Foreskin fibroblast (primary cell): ENCODE measurements at places on chromosomes 2 and 18.
A peak's percentile ranks its signal among the peaks of the same experiment; 100 is the strongest.

- peak; percentile 19 for DNase-seq
These were observed 88.8 kb upstream of the ASB18 start for GRCh38 chr2:236352761-236353593.

GRCh38 chr18:63259567-63260379 lies 59.8 kb downstream of the BCL2 start:
- DNase-seq, result no peak

- no peak for DNase-seq
These were observed 61.0 kb downstream of the MAP3K20 start for GRCh38 chr2:173136599-173136998.

DNA sequence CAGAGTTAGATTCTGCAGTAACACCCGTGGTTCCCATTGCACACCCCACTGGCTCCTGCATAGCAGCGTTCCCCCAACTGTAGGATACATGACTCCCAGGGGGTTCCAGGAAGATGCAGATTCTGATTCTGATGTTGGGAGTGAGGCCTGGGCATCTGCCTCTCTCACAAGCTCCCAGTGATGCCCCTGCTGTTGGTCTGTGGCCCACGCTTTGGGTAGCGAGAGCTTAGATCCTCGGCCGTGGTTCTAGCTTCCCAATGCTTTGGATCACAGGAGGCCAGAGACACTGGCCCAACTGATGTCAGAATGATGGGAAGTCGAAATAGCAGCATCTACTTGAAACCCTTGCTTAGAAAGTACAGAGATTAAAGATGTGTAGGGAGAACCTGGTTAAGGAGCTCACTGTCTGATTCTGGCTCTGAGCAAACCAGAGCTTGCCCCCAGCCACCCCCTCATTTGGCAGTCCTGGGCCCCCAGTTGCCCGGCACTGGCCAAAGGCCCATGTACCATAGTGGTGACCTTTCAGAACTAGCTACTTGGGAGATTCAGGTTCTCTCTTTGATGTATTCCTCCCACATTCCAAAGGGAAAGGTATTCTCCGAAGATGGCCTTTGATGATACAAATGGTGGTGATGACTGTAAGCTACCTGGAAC lies 197.5 kb downstream of the FAM210A start:
- DNase-seq, result no peak

DNA sequence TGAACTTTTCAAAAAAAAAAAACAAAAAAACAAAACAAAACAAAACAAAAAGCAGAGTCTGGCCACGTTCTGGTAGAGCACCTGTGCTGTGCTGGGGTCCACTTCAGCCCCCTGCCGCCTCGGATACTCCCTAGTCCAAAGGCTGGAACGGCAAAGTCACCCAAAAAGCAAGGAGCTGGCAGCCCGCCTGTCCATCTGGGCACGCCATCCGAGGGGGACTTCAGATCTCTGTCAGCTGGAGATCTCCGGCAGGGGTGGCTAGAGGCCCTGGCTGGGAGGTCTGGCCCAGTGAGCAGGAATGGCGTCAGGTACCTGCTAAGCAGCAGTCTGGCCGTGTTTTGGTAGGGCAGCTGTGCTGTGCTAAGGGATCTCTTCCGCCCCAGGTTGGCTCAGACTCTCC lies 152.3 kb upstream of the ZNF516 start:
- no peak for DNase-seq

DNA sequence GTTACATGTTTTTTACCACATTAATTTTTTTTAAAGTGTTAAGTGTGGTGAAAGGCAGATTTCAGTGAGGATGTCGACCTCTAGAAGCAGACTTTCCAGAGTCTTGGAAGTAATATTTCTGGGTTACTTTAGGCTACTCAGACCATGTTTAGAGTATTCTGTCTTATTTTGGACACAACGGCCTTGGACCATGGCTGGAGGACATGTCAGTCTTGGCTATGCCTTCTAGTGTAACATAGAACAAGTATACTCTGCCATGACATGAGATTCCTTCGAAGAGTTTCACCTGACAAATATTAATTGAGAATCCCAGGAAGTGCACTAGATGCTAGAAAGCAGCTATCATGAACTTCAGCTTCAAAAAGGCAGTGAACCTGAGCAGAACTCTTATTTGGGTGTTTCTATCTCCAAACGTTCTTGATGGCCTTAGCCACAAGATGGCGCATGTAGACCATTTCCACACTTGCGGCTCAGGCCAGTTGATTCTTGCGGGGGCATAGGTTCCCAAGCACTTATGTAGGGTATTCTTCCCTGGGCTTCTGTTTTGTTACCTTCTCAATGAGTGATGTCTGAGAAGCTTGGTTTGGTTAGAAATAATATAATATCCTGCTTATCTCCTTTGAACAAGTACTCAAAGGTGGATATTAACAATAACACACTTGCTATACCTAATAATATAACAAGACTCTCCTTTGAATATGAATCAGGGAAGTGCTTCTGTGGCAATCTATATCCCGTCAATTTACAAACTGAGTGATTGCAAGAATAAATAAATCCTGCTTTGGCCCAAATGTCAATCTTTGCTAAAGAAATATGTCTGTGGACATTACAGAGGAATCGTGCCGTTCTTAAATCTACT lies 62.0 kb downstream of the CACNB4 start:
- peak; percentile 45 for DNase-seq

- no peak for DNase-seq
These were observed 195.6 kb downstream of the CLIP4 start for GRCh38 chr2:29310650-29311348.

DNA sequence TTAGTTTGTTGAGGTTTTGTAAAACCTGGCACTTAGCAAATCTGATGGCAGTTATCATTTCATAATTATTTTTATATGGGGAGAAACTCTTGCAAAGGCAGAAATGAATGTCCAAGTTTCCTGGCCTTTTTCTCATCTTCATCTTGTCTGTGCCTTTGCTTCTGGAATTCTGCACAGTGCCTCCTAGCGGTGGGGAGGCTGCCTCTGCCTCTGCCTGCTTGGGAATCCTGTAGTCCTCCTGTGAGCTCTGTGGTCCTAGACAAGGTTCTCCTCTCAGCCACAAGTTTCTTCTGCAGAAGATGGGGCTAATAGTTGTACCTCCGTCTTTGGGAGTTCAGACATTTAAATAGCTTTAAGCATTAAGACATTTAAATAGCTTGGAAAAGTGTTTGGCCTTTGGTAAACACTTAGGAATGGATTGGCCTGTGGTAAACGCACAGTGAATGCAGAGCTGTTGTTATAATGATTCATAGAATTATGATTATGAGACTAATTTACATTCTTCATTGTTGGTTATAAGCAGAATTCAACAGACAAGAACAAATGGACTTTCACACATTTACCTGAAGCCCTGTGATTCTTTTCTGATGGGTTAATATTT lies 101.2 kb downstream of the ZNF236 start:
- peak; percentile 21 for DNase-seq

- no peak for DNase-seq
These were observed 888.8 kb downstream of the CNTNAP5 start for GRCh38 chr2:124913868-124914267.

GRCh38 chr2:236503100-236503499 lies 66.5 kb upstream of the ACKR3 start:
- DNase-seq, result no peak

- no peak for DNase-seq
These were observed 2.6 kb upstream of the PDCD1 start for GRCh38 chr2:241861264-241861663.

DNA sequence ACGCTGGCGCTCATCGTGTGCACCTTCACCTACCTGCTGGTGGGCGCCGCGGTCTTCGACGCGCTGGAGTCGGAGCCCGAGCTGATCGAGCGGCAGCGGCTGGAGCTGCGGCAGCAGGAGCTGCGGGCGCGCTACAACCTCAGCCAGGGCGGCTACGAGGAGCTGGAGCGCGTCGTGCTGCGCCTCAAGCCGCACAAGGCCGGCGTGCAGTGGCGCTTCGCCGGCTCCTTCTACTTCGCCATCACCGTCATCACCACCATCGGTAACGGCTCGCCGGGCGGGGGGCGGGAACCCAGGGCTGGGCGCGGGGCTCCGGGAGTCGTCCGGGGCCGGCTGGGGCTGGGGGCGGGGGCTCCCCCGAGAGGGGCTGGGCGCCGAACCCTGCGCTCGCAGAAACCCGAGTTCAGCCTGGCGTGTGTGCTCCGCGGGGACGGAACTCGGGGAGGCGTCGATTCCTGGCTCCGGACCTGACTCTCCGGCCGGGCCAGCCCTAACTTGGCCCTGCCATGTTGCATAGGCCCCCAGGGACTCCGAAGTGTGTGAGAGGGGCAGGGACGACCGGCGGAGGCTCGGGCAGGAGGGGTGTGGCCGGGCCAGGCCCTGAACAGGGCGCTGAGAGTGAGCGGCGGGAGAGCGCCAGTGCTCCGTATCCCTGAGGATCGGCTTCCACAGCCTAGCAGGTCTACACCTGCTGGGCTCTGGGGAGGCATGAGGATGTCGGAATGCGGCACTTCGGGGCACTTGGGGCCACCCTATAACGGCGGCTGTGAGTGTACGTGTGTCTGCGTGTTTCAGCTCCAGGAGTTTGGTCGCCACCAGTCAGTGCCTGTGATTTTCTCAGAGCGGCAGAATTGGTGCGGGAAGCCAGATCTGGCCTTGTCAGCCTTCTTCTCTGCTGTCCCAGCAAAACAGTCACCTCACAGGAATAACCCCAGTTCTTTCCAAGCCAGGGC lies 651 bp downstream of the KCNK3 start:
- DNase-seq, result peak; percentile 56

- no peak for DNase-seq
These were observed 275.3 kb upstream of the NCKAP5 start for GRCh38 chr2:133843551-133843950.

DNA sequence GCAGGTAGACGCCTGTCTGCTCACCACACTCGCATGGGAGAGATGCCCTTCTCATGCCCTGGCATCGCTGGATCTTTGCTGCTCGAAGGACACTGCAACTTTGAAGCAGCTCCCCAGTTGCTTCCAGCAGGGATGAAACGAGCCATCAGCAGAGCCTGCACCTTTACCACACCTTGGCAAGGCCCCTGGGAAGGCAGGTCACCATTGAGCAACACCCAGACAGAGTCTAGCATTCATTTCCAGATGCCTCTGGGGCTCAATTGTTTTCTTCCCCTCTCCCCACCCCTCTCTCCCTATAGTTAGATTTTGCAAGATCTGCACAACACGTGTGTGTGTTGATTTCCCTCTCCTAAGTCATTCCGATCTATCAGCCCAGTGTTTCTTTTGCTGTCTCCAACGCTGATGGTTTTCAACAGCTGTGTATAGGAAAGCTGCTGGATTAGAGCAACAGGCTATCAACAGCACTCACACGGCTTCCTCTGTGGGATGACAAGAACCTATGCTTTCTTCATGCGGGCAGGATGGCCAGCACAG lies 25.6 kb upstream of the INHBB start:
- no peak for DNase-seq

DNA sequence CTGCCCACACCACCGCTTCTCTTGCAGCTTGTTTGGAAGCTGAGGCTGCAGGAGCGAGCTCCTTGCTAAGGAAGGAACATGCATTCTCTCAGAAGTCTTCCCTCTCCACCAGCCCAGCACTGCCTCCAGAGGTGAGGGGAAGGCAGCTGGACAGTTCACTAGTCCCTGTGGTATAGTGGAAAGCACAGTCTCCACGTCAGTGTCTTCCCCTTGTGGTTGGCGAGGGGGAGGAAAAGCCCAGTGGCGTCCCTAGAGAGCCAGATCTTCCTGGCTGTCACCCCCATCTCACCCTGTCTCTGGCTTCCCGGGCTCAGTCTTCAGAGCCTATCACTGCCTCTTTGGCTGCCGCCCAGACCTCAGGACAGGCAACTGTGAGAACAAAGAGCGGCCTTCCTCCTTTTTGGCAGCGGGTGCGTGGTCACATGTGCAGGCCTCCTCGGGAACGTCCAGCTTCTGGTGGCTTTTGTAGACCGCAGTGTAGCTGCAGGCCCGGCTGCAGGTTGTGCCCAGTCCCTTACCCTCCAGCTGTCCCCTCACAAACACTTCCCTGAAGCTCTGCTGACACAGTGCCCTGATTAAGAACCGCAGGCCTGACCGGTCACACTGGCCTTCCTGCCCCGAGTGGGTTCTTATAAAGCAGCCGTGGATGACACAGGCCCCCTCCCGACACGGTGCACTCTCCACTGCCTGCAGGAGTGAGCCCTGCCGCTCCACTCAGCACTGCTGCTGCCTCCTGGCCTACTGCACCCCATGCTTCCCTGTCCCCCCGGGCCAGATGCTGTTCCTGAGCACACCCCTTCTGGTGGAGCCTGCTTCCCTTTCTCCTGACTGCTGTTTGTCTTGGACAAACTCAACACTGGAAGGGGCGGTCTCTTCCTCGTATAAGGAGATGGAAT lies 90.9 kb downstream of the RNF144A start:
- no peak for DNase-seq

DNA sequence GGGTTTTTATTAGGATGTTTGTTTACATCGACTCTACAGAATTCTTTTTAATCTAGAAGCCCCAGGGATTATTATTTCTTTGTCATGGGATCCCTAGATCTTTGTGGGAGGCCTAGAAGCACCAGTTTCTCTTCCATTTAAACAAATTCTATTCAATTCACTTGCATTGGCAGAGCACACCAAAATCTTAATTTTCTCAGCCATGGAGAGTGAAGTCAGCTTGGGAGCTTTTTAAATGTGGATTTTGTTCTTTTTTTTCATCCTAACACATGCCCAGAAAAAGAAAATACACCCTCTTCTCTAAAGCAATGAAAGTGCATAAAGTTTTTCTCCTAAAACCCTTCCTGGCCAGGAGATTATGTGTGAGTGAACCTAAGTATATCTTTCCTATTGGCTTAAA lies 38.5 kb downstream of the CDCA7 start:
- DNase-seq, result no peak

GRCh38 chr2:233836359-233836758 lies 18.0 kb downstream of the HJURP start:
- DNase-seq, result no peak

DNA sequence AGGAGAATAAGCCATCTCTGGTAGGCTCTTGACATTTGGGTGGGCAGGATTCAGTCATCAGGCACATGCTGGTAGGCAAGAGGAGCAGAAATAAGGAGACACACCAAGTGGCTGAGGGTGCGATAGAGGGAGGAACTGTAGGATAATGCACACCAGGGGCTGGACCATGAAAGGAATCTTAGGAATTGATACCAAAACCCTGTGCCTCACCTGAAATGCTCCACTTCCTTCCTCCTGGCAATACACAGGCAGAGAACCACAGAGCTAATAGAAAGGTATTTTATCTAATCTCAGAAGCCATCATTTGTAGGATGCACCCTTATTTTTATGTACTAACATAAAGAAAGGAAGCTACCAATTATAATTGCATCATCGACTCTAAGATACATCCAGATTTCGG lies 4.4 kb upstream of the CYP1B1 start:
- no peak for DNase-seq

DNA sequence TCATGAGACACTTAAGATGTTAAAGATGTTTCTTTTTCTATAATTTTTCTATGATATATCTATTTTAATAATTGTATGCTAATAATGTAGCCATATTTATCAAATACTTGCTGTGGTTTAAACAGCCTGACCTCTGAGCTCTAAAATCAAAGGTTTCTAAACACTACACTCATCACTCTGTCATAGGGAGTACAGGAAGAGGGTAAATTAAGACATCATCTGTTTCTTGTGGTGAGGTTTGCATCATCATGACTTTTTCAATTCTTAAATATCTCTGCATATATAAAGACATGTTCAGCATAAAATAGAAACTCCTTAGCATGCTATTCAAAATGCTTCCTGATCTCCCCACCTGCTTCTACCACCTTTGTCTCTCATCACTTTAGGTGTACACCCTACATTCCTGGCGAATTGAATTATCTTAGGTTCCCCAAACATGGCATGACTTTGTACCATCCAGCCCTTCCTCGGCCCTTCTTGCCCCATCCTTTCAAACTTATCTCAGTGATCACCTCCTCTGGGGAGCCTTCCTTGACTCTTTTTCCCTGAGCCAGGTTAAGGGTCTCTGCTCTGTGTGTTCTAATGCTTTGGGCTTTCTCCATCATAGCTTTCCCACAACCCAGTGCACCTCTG lies 105.3 kb upstream of the TTN start:
- peak; percentile 57 for DNase-seq

GRCh38 chr2:28802975-28803429 lies 7.6 kb upstream of the SPDYA start:
- no peak for DNase-seq
